ENCODE measurements at places on chromosomes 12 and 14. TPM values are rescaled to one million over a fixed set of nuclear protein-coding genes. Genes with fewer than 3 reads are reported as not detected.

PAPLN gene
- total RNA-seq, result 10.7 TPM

TAS2R31 gene
- total RNA-seq, result 1.9 TPM

TMPO gene
- total RNA-seq, result 61.7 TPM

NCAPD2 gene
- 32.0 TPM for total RNA-seq

KERA gene
- total RNA-seq, result not detected

LHX5 gene
- not detected for total RNA-seq

CAPZA3 gene
- total RNA-seq, result not detected

DPF3 gene
- 0.59 TPM for total RNA-seq

DDX24 gene
- total RNA-seq, result 163 TPM

SLC39A2 gene
- total RNA-seq, result not detected
